ENCODE measurements at places on chromosomes 16 and 17.

GRCh38 chr17:39701012-39701783 is 1.3 kb downstream of the ERBB2 start:
- no peak for DNase-seq

DNA sequence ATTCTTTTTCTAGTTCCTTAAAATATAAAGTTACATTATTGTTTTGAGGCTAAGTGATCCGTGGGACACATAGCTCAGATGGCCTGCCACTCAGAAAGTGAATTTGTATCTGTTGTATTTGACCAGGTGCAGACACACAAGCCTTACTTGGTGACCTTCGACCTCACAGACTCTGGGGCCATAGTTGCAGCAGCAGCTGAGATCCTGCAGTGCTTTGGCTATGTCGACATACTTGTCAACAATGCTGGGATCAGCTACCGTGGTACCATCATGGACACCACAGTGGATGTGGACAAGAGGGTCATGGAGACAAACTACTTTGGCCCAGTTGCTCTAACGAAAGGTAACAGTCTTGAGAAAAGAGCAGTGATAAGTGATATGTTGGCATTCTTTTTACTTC is 30.5 kb downstream of the TMEM11 start:
- no peak for DNase-seq

DNA sequence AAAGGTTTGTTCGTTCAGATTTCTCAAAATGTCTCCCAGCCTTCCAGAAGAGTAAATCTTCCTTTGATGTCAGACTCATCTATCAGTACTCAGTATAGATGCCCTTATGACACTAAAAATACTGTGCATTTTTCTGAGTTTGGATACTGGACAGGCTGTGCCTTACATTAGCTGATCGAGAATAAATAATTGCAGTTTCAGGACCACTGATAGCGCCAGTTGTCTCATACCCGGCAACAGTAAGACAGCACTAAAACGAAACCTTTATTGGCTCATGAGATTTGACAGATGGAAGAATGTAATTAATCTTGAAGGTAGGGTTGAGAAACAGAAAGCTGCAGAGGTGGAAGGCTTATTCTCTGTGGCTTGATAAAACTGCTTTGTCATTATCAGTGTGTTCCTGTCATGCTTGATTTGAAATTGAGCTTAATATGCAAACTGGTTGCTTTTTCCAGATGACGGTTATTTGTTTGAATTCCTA is 1.2 kb downstream of the ATP6V0A1 start:
- peak; percentile 50 for DNase-seq

DNA sequence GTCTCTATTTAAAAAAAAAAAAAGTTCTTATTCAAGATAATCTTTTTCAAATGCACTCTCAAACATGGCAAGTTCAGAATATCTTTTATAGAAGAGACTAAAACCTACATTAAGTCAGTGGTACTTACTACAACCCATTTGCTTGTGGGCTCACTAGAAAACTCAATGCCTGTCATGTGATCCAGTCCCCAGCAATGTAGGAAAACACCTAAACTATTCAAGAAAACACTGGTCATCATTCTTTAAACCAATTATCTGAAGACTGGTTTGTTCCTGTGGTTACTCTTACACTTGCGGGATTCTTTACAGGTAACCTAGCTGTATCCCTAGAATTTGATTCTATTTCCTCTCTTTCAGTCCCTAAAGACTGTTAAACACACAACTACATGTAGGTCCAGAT is 19.6 kb downstream of the MED13 start:
- DNase-seq = no peak
